DMS153 (cell line): ENCODE measurements at places on chromosomes 4 and X.

DNA sequence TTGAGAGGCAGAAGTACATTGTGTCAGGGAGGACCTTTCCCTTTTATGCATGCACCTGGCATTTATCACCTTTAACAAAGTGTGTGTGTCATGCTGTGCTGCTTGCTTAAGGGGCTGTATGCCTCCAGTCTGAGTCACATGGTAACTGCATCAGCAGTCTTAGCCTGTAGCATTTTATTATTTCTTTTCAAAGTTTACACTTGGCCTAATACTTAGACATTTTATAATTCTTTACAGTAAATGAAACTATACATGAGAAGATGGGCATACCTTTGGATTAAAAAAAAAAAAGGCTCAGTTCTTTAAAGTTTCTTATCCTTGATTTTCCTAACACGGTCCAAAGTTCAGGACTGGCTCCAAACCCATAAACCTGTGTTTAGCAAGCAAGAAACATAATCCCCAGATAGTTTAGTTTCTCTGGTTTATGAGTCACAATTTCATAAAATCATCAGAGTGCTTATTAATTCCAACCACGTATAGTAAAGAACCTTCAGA lies 14.6 kb downstream of the NPNT start:
- no peak for DNase-seq

- DNase-seq: no peak
Observed at GRCh38 chrX:30483996-30484395, 93.6 kb downstream of the TASL start.

- DNase-seq: no peak
Observed at GRCh38 chrX:15241301-15241700, 28.6 kb downstream of the ASB9 start.

- DNase-seq: no peak
Observed at GRCh38 chrX:18964901-18965300, 19.0 kb downstream of the PHKA2 start.

DNA sequence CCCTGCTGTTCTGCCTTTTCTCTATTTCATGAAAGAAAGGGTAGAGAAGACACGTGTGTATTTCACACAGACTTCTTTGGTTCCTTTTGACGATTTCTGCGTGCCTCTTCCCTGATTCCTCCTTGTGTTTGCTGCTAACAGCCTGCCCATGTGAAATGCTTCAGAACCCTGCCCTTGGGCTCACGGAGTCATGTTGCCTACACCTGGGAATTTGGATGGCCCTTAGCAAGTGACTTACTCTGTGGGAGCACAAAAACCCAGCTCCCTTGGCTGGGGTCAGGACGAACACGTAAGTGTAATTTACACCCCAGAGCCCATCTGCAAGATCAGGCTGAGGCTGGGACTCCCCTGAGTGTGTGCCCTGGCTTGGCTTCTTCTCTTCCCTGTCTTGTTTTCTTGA lies 220.3 kb upstream of the BCOR start:
- no peak for DNase-seq

DNA sequence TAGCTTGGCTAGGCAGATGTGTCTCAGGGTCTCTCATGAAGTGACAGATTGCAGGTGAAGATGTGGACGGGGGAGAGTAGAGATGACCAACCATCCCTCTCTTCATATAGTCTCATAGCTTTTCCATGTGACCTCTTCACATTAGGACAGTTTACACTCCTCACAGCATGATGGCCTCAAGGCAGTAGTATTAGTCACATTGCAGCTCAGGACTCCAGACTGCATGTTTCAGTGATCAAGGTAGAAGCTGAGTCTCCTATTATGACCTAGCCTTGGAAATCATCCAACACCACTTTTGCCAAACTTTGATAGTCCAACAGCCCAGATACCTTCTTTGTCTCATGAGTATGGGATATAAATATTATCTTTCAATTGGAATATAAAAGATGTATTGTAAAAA lies 147.7 kb downstream of the GASK1B start:
- DNase-seq: no peak
